ENCODE measurements at places on chromosomes 1 and 21.

- H3K4me3 ChIP-seq: no peak overlapping the region
- DNase-seq: no peak
- peaks cover 13% of the 10 kb centered on the region for H3K27me3 ChIP-seq
- H3K27ac ChIP-seq: no peak overlapping the region
- no peaks in the 10 kb centered on the region for H3K4me1 ChIP-seq
These were observed 64.6 kb upstream of the CLDN14 start for GRCh38 chr21:36544545-36544944.

DNA sequence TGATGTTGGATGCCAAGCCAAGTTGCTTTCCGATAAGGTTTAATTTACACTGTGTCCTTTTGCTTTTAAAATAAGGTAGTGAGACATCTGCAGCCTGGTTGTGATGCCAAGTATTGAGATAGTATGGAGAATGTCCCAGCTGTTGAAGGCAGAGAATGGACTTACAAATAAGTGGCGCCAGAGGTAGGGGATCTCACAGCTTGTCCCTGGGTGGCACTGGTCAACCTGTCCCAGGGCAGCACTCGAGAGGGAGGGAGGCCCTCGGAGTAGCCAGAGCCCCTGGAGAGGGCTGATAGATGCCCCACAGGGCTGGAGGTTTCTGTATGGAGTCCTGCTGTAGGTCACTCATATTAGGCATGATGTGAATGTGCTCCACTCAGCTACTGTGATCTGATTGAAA lies 98.5 kb downstream of the GALNT2 start:
- no peak overlapping the region for H3K27ac ChIP-seq
- H3K27me3 ChIP-seq: no peaks in the 10 kb centered on the region
- peaks cover 6% of the 10 kb centered on the region for H3K4me1 ChIP-seq
- H3K4me3 ChIP-seq: no peak overlapping the region
- DNase-seq: peak; percentile 4

- H3K4me3 ChIP-seq: no peak overlapping the region
- H3K36me3 ChIP-seq: no peaks in the 10 kb centered on the region
- H3K27me3 ChIP-seq: no peaks in the 10 kb centered on the region
- DNase-seq: no peak
These were observed 34.1 kb downstream of the NAV1 start for GRCh38 chr1:201573030-201573429.

- no peaks in the 10 kb centered on the region for H3K4me1 ChIP-seq
- no peaks in the 10 kb centered on the region for H3K27me3 ChIP-seq
- H3K4me3 ChIP-seq: no peak overlapping the region
- H3K27ac ChIP-seq: no peak overlapping the region
These were observed 37.0 kb downstream of the IL6R start for GRCh38 chr1:154442006-154442740.

- no peaks in the 10 kb centered on the region for H3K36me3 ChIP-seq
- H3K4me3 ChIP-seq: no peak overlapping the region
- DNase-seq: no peak
These were observed 28.0 kb upstream of the XPR1 start for GRCh38 chr1:180603850-180604226.

DNA sequence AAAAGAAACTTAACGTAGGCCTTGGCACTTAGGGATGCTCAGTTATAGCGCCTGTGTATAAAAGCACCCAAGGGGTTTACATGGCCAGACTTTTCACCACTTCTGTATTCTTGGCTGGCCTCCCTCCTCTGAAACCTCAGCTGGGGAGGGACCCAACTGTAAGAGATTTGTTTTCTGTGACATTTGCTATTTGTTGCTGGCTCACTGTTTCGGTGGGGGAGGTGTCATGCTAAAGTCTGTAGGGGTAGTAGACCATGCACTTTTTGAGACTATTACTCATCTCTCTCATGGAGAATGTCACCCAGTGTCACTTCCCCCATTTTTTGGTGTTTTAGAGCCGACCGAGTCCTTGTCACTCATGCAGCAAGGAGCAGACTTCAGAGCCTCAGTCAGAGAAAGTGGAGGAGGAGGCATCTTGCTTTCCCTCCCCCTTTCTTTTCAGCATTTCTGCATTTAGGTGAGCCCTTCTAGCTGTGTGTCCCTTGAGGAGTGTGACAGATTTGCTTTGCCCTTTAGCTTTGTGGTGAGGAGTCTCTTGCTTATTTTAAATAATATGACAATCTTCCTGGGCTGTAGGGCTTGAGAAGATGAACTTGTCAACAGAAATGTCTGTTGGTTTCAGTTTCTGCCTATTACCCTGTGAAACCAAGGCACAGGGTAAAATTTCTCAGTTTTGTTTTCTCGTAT lies 160.1 kb downstream of the FASLG start:
- no peak for DNase-seq
- H3K27ac ChIP-seq: no peak overlapping the region
- H3K27me3 ChIP-seq: no peaks in the 10 kb centered on the region

DNA sequence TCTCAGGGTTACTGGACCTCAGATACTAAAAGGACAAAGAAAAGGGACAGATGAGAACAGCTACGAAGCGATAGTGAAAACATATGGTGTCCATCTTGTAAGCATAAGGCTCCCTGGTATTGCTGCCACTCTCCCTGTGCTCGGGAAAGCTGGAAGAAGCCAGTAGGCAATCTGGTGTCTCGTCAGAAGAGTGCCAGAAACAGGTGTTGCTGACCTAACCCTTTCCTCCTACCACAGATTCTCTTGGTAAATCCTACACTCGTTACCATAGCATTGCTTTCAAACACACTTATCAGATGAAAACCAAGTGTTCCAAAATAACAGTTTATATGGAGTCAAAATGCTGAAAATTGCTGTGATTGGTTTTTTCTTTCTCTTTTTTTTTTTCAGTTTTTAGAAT lies 146.3 kb downstream of the NRIP1 start:
- H3K4me3 ChIP-seq: no peak overlapping the region
- H3K4me1 ChIP-seq: no peaks in the 10 kb centered on the region
- no peaks in the 10 kb centered on the region for H3K36me3 ChIP-seq

GRCh38 chr1:4449972-4450371 lies 204.4 kb upstream of the AJAP1 start:
- no peak overlapping the region for H3K4me3 ChIP-seq
- no peaks in the 10 kb centered on the region for H3K4me1 ChIP-seq
- no peaks in the 10 kb centered on the region for H3K27me3 ChIP-seq
- H3K27ac ChIP-seq: no peak overlapping the region

DNA sequence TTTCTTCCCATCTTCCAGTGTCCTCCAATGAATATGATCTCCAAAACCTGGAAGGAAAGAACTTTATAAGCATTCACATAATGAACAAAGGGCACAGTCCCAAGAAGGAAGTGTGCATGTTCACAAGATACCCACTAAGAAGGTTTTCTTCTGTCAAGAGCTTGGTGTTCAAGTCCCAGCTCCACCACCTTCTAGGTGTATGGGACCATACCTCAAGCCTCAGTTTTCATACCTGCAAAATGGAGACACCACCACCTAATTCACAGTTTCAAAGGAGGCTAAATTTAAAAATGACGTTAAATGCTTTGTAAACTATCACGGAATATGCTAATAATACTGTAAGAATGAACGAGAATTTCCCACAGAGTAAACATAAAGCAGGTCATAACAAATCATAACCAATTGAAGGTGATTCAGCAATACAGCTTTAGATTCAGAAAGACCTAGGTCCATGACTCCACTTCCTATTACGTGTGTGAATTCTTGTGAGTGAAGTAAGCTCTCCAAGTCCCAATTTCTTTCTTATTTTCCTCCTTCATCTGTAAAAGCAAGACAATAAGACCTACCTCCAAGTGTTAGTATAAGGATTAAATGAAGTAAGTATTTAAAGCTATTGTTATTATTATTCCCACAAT lies 8.1 kb upstream of the KTI12 start:
- H3K4me3 ChIP-seq: no peak overlapping the region
- H3K27me3 ChIP-seq: no peaks in the 10 kb centered on the region
- no peak overlapping the region for H3K27ac ChIP-seq
- H3K36me3 ChIP-seq: peaks cover 51% of the 10 kb centered on the region

- H3K4me1 ChIP-seq: no peaks in the 10 kb centered on the region
- DNase-seq: no peak
- H3K27me3 ChIP-seq: no peaks in the 10 kb centered on the region
- H3K4me3 ChIP-seq: no peak overlapping the region
These were observed 249.2 kb upstream of the NFIA start for GRCh38 chr1:60833173-60833572.

GRCh38 chr1:220917101-220917500 lies 37.9 kb downstream of the HLX start:
- H3K4me3 ChIP-seq: no peak overlapping the region
- H3K27ac ChIP-seq: no peak overlapping the region
- H3K27me3 ChIP-seq: no peaks in the 10 kb centered on the region
- no peaks in the 10 kb centered on the region for H3K36me3 ChIP-seq
- no peak for DNase-seq
- H3K4me1 ChIP-seq: no peaks in the 10 kb centered on the region

- no peaks in the 10 kb centered on the region for H3K27me3 ChIP-seq
- H3K4me3 ChIP-seq: no peak overlapping the region
- peaks cover 57% of the 10 kb centered on the region for H3K4me1 ChIP-seq
These were observed 33.6 kb upstream of the THEM4 start for GRCh38 chr1:151942882-151943281.

DNA sequence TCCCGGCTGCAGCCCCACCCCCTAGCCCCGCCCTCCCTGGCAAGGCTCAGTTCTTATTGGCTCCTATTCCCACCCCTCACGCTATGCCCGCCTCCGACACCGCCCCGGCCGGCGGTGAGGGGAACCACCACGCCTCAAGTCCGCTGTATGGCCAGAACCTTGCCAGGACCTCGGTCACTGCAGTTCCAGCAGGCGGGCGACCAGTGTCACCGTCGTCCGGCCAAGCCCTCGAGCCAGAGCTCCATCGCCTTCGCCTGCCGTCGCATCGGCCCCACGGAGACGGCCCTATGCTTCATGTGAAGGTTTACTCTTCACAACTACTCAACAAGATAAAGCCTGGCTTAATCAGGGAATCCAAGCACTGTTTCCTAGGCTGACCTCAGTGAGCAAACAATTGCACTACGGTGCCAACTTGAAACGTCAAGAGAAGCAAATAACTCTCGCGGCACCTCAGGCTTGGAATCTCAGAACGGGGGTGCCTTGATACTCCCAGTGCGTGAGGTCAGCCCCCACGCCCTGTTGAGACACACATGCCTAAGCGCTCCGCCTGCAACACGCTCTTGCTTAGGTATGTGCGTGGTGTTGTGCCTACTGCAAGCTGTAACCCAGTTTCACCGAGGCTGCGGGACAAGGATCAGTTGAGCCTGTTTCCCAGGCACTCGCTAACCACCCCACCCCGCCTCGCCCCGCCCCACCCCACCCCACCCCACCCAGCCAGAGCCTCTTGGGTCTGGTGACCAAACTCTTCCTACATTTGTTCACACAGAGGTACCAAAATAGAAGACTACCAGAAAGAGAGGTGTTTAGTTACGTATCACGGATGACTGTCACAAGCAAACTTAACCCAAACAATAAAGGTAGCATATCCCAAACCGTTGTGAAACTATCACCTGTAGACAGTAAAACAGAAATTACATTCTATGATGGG lies 498 bp upstream of the DENND2C start:
- no peak overlapping the region for H3K27ac ChIP-seq
- peaks cover 7% of the 10 kb centered on the region for H3K4me1 ChIP-seq
